ENCODE measurements at places on chromosomes 6 and 20.

DNA sequence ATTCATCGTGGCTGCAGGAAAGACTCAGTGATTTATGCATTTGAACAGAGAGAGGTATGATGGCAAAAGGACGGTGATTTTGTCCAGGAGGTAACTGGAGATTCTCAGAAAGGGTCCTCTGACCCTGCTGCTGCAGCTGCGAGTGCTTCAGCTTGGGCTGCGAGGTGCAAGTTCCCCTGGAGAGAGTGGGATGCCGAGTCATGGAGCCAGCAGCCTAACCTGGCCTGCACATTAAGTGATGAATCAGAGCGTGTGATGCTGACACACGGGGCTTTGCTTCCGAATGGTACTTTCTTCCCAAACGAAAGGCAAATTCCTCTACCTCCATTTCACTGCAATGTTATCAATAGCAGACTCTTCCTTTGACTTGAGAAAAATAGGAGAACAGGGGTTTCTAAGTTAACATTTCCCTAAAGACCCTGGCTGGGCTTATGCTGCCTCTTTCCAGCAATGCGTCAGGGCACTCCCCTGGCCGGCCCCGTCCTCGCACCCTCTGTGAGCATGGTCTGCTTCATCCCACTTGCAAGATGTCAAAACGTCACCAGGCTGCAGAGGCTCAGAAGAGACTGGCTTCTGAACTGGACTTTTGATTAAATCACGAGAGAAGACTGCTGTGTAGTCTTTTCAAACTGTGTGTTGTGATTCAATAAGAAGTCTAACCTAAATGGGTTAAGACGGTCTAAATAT lies 628.0 kb upstream of the AGPAT4 start:
- no peak for DNase-seq

GRCh38 chr6:4480788-4481735 lies 295.1 kb upstream of the CDYL start:
- no peak for DNase-seq

GRCh38 chr20:48803176-48804053 lies 24.4 kb downstream of the PREX1 start:
- DNase-seq, result no peak

GRCh38 chr6:24448396-24448795 lies 41.0 kb downstream of the GPLD1 start:
- no peak for DNase-seq

GRCh38 chr6:24330137-24330732 lies 27.6 kb downstream of the DCDC2 start:
- DNase-seq, result no peak

DNA sequence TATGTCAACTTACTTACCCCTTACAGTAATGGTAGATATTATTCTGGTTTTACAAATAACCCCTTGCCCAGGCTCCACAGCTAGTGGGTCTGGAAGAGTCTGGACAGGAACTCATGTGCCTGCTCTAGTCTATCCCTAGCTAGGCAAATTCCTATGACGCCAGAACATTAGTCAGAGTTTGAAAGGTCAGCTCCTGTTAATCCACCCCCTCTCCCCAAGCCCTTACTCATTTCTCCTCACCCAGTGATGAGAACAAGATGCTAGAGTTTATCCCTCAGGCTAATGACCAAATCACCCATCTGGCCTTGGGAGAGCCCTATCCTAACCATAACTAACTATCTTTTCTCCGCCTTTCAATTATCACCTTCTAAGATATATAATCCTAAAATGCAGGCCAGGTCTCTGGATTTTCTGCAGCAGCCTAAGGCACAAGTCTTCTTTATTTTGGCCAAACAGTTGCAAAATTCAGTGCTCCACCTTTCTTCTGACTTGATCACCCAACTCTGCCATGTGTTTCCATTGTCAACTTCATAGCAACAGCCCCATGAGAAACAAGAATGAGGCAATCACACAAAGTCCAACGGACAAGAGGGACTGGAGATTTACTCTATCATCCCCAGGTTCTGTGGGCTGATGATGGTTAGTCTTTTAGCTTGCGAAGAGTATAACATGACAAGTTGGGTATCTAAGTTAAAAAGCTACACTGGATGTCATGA lies 113.3 kb downstream of the TASP1 start:
- DNase-seq, result no peak

DNA sequence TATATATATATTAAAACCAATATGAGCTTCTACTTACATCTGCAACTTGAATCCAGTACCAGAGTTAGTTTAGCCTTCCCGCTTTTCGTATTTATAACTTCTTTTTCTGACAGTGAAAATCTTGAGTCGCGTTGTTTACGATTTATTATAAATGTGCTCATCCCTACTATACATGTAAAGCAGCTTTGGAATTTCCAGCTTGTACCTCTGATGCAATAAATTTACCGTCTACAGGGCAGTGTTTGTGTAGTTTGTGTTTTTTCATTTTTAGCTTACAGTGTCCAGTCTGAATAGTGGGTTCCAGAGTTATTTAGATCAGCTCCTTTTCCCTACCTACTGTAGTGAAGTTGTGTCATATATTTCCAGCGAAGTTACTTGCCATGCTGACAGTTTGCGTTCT lies 66.3 kb downstream of the TIAM2 start:
- DNase-seq, result no peak

DNA sequence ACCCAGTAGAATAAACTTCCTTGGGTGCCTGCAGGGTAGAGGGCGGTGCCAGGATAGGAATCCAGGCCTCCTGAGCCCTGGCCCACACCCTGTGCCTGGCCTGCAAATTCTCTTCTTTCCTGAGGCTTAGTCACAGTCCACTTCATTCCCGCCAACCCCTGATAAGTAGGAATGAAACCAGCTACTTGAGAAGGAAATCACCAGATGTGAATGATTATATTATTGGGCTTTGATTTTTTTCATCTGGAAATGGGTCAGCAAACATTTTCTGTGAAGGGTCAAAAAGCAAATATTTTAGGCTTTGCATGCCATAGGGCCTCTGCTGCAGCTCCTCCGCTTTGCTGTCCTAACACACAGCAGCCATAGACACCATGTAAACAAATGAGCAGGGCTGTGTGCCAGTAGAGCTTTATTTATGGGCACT lies 50.2 kb downstream of the STK35 start:
- no peak for DNase-seq

- DNase-seq, result no peak
These were observed 29.6 kb downstream of the RBL1 start for GRCh38 chr20:37066168-37066567.

- DNase-seq, result no peak
These were observed 188.7 kb downstream of the CDC5L start for GRCh38 chr6:44576132-44576631.

- no peak for DNase-seq
These were observed 33.3 kb downstream of the ITCH start for GRCh38 chr20:34396408-34396807.

GRCh38 chr6:99607416-99608036 lies 893 bp downstream of the PRDM13 start:
- DNase-seq, result no peak

DNA sequence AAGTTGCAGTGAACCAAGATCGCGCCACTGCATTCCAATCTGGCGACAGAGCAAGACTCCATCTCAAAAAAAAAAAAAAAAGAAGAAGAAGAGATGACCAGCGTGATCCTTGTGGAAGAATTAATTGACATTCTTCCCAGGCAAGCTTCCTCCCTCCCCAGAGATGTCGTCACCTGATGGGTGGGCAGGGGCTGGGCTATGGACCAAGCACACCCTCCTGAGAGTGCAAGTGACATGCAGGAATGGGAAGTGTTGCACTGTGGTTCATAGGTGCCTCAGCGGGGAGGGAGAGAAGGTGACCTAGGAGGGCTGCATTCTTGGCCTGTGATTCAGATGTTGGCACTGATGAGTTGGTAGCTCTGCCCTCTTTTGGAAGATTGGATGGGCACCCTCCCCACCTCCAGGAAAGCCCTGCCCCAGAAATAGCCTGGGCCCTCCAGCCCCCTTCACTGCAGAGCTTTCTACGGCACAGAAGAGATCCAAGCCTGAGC lies 37.8 kb downstream of the TAF8 start:
- no peak for DNase-seq

GRCh38 chr6:52728394-52728793 lies 34.9 kb downstream of the GSTA2 start:
- DNase-seq, result no peak

- DNase-seq, result no peak
These were observed 3.3 kb downstream of the SIM1 start for GRCh38 chr6:100461278-100461916.

DNA sequence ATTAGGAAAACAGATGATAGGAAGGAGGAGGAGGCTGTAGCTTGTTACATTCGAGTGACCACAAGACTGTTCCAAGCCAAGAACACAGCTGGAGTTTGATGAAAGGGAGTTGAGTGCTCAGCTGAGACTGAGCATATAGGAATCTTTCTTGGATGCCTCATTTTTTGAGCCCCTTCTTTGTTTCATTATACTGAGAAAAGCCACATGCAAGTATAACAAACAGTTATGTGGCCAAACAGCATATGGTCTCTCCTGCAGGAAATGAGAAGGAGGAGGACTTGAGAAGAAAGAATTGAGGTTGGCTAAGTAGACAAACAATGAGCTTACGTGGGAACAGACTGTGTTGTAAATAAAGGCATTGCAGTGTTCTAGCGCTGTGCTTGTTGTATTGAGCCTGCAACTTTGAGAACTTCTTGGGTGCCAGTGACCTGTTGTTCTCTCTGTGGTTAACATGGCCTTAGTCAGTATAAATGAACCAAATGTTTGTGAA lies 78.3 kb downstream of the AKAP7 start:
- no peak for DNase-seq

GRCh38 chr6:54094786-54095185 lies 16.5 kb upstream of the MLIP start:
- DNase-seq, result no peak

- DNase-seq, result no peak
These were observed 91.5 kb downstream of the RIN2 start for GRCh38 chr20:19849341-19850197.

DNA sequence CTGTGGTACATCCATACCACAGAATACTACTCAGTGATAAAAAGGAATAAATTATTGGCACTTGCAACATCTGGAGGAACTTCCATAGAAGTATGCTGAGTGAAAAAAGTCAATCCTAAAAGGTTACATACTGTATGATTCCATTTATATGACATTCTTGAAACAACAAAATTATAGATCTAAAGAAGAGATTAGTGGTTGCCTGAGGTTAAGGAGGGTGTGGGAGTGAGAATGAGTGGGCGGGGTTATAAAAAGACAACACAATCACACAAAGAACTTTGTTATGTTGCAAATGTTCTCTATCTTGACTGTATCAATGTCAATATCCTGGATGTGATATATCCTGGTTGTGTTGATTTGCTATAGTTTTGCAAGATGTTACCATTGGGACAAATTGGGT lies 21.2 kb downstream of the SNRPB start:
- DNase-seq, result no peak

DNA sequence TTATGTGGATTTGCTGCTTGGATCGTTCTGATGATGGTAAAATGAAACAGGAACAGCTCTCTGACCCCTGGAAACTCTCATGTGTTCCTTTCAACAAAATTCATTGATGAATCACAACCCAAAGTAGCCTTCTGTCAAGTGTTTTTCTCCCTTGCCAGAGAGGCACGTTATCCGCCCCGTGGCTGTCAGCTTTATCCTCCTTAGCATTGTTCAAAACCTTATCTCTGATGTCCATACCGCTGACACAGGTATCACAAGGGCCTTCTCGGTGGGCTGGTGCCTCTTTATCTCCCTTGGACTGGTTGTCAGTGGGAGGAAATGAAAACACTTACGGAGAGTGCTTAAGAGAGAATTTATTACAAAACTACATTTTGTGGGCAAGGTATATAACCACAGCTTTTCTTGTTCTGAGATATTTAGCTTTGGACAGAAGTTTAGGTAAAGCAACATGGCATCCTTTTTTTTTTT lies 84.9 kb downstream of the TIAM2 start:
- DNase-seq, result no peak

DNA sequence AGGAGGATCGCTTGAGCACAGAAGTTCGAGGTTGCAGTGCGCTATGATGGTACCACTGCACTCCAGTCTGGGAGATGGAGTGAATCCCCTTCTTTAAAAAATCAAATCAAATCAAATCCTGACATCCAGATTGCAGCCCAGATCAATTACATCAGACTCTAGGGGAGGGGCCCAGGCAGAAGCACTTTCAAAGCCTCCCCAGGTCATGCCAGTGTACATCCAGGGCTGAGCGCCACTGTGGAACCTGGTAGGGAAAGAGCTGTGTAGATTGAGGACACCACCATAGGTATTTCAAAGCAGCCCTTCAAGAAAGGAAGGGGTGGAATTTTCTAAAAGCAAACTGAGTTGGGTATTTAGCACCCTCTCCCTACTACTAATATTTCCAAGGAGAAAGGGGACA lies 89.5 kb downstream of the PRND start:
- DNase-seq, result no peak

- DNase-seq, result no peak
These were observed 70.6 kb downstream of the MTHFD1L start for GRCh38 chr6:150936021-150936555.

DNA sequence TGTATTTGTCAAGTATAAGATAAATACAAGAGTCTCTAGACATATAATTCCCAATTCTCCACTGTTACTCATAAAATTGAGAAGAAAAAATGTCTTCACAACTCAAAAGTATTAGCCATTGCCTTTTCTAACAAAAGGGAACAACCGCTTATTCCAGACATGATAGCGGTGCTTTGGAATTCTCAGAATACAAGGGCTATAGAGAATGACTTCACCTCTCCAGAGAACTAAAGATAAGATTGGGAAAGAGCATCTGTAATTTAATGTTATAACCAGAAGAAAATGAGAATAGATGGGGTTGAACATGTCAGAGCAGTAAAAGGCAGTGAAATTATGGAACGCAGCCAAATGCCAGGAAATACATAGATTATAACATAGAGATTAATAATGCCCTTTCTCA lies 730.8 kb downstream of the C6orf118 start:
- no peak for DNase-seq

DNA sequence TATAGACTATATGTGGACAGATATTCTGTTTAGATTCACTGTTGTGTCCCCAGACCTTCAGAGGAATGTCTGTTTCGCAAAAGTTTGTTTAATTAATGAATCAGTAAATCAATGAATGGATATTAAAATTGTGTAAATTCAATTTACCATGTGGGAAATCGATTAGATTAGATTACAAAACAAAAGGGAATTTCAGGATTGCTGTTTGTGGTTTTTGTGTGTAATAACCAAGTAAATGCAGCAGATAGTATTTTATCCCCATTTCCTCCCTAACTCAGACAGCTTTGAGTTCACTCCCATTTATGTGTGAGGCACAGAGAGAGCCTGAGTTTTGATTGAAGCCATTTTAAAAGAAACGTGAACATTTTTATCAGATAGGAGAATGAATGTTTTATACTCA lies 214.8 kb downstream of the ADGB start:
- DNase-seq, result no peak

GRCh38 chr6:7916959-7917358 lies 6.4 kb upstream of the TXNDC5 start:
- DNase-seq, result no peak

DNA sequence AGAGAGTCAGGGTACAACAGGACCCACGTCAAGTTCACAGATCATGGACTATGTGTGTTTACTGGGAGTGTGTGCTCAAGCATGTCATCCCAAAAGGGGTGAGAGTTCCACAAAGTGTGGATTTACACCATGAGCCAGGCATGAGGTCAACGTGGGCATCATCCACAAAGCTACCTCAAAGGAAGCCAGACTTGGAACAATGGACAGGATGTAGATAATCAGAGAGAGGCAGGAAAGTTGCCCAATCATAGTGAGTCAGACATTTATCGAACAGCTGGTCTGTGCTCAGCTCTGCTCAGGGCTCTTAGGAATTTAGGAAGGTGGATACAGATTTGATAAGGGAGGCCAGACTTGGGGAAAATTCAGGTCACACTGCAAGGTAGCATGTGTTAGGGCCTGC lies 317.2 kb upstream of the CDYL start:
- no peak for DNase-seq

GRCh38 chr6:128886706-128887105 lies 3.8 kb downstream of the LAMA2 start:
- no peak for DNase-seq
